ENCODE measurements at places on chromosomes 2 and 18.

- DNase-seq: no peak
These were observed 3.3 kb upstream of the MTLN start for GRCh38 chr2:110215566-110216158.

GRCh38 chr2:204691911-204692510, 146.7 kb downstream of the PARD3B start:
- peak; percentile 40 for DNase-seq

DNA sequence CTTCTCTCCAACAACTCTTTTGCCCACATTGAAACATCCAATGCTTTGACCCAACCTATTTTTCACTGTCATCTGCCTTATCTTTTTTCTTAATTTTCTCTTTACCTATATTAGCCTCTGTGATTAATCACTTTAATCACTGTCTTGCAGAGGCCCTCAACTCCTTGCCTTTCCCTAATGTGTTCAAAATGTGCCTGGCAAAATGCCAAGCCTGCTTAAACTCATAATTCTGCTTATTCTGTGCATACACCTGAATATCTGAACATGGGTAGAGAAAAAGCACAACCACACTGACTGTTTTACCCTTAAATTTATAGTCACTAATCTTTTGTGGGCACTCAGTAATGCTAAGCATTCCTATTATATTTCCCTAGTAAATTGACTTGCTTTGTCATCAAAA, 63.0 kb upstream of the GALNT13 start:
- no peak for DNase-seq

DNA sequence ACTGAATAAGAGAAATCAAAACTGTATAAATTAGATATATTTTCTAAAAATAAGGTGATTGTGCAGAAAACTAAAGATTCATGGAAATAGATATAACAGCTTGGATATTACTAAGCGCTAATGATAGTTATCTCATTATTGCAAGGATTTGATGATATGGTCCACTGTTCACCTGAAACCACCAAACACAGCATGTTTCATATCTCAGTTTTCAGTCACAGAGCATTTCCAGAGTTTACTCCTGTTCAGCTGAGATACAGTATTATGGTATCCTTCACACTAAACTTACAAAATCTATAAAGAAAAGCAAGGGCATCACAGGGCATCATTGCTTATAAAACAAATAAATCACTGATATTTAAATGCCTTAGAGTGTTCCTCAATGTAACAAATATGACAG, 591.6 kb downstream of the ERBB4 start:
- no peak for DNase-seq

DNA sequence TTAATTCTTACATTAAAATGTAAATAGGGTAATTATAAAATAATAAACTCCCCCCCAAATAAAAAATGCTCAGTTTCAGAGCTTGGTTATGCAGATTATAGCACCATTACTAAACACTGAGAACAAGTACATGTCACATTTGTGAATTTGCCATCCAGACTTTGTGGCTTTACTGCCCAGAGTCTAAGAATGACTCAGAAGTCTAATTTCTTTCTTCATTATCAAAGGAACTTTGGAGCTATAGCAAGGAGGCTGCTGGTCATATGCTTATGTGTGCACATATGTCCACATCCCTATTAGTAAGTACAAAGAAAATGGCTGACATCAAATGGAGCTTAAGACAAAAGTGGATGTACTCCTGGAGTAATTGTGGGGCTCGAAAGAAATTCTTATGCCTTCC, 248.5 kb upstream of the SESTD1 start:
- DNase-seq: no peak

GRCh38 chr2:204863336-204863735, 318.1 kb downstream of the PARD3B start:
- DNase-seq: no peak

DNA sequence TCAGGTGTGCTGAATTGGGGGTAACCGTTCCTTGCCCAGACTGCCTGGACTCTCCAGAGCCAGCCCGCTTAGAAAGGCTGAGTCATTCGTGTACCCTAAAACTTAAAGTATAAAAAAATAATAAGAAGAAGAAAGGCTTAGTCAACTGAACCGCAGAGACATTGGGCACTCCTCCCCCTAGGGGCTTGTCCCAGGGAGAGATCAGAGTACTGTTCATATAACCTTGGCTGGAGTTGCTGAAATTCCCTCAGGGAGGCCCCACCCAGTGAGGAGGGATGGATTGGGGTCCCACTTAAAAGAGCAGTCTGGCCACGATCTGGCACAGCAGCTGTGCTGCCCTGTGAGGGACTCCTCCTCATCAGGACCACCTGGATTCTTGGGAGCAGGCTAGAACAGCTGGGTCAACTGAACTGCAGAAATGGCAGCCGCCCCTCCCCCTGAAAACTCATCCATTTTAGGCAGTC, 37.2 kb downstream of the ANKRD12 start:
- DNase-seq: no peak

DNA sequence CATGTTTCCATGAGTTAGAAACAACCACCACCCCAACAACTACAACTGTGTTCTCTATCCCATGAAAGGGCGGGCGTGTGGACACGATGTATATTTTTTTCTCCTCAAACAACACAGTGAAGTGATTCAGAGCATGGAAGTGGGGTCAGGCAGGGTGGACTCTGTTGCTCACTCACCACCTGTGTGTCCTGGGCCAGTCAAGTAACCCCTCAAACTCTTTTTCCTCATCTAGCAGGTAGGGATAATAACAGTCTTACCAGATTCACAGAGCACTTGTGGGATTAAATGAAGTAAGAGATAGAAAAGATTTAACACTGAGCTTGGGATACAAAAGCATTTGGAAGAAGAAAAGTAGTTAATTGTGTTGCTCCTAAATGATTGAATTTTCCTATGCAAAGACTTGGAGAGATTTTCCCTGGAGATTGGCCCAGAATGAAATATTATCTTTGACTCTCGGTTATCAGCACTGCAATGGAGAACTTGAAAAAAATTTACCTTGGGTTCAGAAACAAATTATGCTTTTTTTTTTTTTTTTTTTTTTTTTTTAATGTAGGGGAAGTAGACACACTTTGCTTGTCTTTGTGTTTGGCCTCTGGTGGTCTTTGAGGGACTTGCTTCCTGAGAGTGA, 161.9 kb upstream of the EPAS1 start:
- no peak for DNase-seq

DNA sequence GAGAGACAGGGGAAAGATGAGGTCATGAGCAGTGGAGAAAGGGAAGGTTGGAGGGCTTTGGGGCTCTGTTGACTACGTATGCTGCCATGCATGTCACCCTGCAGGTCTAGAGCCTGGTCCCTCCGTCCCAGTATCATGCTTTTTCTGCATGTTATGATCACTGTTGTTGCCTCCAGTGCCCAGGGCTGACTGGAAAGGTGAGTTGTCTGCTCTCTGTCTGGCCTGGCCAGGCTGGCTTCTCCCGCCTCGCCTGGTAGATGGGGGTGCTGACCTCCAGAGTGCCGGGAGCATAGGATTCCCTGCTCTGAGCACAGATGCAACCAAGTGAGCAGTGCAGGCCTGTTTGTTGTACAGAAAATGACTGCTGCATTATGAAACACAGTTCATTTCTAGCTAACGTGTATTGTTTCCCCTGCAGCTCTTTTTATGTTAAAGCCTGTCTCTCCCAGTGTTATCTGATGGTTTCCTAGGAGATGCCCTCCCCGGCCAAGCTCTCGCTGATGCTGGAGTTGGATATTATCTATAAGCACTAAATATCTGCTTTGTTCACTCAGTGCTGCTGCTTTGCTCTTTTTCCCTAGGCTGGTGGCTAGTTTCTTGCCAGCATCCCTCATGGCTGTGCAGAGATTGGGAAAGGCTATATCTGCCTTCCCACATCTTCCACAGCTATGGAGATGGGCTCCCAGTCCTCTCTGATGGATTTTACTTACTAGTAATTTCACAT, 158.2 kb downstream of the TDRD15 start:
- DNase-seq: no peak

DNA sequence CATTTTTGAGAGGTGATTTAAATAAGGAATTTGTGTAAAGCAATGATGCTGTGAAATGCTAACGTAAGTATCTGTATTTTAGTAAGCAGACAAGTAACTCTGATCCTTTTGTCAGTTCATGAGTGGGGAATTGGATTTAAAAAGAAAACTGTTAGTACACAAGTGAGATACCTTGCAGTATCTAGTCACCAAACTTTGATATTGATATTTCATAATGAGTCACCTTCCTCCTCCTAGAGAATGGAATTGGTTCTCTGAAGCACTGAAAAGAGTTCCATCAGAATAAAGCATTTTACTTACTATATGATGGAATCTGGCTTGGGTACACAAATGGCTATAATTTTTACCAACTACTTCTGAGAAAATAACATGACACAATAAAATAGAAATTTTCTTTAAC, 232.2 kb downstream of the ZNF804A start:
- no peak for DNase-seq

- no peak for DNase-seq
These were observed 9.8 kb downstream of the RMDN2 start for GRCh38 chr2:37934591-37935513.

GRCh38 chr2:146666340-146666739, 1178.5 kb upstream of the ACVR2A start:
- no peak for DNase-seq

DNA sequence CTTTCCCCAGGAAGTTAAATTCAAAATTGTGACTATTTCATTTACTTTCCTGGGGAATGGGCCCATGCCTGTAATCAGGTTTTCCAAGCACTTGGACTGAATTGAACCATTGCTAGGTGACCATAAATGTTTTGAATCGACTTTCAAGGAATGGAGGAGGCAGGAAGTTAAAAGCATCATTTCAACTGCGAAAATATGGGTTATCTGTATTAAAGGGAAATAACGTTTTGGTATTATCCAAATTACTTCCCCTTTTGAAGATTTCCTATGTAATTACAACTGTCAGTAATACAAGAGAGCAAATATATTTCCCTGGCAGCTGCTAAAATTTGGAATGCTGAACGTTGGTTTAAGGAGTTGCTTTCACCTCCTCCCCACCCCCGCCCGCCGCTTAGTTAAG, 19.0 kb downstream of the PNO1 start:
- DNase-seq: no peak

GRCh38 chr2:216426166-216426777, 14.0 kb downstream of the SMARCAL1 start:
- no peak for DNase-seq

GRCh38 chr2:214934006-214934405, 124.5 kb upstream of the BARD1 start:
- DNase-seq: no peak

DNA sequence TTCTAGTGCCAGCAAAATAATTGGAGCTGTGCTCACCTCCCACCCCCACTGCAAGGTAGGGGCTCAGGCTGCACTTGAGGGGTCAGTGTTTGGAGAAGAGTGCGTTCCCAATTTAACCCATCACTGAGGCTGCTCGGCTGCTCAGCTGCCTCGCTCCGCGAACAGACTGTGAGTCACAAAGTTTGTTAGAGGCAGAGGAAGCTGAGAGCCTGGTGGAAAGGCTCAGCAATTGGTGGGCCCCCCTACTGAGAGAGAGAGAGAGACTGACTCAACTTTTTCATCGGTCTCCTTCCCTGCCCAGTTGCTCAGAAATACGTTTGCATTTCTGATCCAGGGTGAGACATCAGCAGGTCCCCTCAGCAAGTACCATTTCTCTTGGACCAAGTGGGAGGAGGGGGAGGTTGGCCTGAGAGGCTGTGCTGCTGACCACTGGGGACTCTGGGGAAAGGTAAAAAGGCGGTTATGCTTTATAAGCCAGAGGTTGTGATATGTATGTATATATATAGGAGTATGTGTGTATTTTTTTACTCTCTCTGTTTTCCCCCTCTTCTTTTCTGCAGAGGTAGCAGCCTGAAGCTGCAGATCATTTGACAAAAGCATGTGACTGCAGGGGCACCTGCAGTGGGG, 1.5 kb downstream of the EFR3B start:
- DNase-seq: peak; percentile 52

DNA sequence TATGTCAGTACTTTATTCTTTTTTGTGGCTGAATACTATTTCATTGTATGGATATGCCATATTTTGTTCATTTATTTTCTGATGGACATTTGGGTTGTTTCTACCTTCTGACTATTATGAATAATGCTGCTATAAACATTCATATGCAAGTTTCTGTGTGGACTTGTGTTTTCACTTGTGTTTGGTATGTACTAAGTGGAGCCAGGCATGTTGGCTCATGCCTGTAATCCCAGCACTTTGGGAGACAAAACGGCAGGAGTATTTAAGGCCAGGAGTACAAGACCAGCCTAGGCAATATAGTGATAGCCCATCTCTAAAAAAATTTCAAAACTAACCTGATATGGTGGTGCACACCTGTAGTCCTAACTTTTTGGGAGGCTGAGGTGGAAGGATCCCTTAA, 23.3 kb downstream of the MARCHF7 start:
- DNase-seq: no peak

Data from H9 (cell line).